ENCODE measurements at places on chromosomes 1 and 21.

- DNase-seq, result no peak
Observed at GRCh38 chr1:232798920-232799319, 6.3 kb upstream of the MAP10 start.

DNA sequence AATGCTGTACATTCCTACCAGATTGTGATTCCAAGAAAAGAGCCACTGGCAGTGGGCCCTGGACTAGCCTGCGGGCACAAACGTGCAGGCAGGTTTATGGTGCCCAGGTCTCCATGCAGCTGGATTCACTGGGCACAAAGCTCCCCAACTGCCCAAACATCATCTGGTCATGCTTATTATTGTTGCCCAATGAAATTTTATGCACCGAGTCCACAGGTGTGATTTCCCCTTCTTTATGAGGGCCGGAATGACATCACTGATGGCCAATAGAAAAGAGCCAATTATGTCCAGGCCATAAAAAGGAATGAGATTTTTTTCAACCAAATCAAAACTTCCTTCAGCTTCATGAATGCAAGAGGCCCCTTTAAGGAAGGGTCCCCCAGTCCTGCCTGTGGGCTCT, 66.2 kb downstream of the ERI3 start:
- no peak for DNase-seq

DNA sequence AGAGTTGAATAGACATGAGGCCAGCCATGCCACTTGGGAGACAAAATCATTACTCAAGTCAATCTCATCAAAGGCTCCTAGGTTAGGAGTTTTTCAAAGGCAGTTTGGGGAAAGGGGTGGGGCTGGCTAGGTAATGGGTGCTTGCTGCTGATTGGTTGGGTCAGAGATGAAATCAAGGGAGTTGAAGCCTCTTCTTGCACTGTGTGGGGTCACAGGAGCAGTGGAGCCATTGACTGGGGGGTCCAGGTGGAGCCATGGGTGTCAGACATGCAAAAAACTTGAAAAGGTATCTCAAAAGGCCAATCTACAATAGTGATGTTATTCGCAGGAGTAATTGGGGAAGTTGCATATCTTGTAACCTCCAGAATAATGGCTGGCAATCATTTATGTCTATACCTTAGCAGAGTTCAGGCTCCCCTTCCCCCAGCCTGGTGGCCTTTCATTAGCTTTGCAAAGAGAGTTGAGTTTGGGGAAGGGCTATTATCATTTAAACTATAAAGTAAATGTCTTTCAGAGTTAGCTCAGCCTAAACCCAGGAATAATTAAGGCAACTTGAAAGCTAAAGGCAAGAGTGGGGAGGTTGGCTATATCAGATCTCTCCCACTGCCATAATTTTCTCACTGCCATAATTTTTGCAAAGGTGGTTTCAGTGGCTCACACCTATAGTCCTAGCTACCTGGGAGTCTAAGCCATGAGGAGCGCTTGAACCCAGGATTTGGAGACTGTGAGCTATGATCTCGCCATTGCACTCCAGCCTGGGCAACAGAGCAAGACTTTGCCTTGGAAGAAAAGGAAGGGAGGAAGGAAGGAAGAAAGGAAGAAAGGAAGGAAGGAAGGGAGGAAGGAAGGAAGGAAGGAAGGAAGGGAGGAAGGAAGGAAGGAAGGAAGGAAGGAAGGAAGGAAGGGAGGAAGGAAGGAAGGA, 7.8 kb upstream of the PINK1 start:
- no peak for DNase-seq

- DNase-seq, result no peak
Observed at GRCh38 chr1:181083842-181084605, 4.5 kb upstream of the IER5 start.

DNA sequence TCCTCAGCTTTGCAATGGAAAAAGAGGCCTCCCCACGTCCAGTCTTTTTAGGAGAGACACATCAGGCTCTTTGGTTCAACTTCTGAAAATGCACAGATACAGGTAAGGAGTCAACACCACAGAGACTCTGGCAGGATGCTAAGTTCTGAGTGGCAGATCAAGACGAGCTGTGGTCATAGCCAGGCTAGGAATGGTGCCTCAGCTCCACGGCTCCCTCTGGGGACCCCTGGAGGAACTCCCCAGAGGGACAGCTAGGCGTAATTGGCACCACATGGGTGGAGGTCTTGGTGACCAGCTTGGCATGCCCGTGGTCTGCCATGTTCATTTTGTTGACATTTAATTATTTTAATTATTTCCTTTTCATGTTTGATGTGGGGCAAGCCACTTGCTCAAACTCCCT, 206.1 kb downstream of the KAZN start:
- no peak for DNase-seq

- DNase-seq, result no peak
Observed at GRCh38 chr1:165050246-165050645, 306.3 kb downstream of the LMX1A start.

DNA sequence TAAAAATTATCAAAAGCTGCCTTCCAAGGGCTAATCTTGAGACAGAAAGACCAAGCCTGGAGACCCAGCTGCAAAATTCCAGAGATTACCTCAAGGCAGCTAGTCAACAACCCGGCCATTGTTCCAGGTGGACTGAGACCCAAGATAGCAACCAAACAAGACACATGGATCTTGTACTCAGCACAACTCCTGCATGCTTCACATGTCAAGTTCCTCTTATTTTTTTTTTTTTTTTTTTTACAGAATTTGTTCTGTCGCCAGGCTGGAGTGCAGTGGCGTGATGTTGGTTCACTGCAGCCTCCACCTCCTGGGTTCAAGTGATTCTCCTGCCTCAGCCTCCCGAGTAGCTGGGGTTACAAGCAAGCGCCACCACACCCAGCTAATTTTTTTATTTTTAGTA, 40.1 kb downstream of the CD2 start:
- DNase-seq, result no peak

- no peak for DNase-seq
Observed at GRCh38 chr21:43800566-43800965, 11.2 kb downstream of the RRP1 start.

GRCh38 chr1:176670853-176671252, 207.9 kb downstream of the PAPPA2 start:
- DNase-seq, result no peak

- DNase-seq, result no peak
Observed at GRCh38 chr1:154192476-154192875, 576 bp upstream of the TPM3 start.

DNA sequence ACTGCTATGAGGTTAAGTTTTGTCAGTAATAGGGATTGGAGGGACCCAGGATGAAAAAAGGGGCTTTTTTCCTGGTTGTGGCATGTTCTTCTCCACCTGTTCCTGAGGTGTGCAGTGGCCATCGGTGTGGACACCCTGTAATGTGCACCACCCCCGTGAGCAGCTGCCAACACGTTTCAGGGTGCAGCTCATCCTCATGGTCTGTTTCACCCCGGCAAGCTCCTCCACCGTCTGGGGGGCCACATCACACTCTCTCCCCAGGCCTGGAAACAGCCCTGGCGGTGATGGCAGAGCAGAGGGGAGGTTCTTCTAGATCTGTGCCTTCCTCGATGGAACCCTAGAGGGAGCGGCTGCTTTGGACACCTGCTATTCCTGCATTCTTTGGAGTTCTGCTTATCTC, 435.4 kb downstream of the MATN1 start:
- DNase-seq, result no peak

GRCh38 chr1:116724765-116725375, 29.4 kb upstream of the CD2 start:
- no peak for DNase-seq

All from nucleus accumbens (tissue), 56 donors.